ENCODE measurements at places on chromosomes 16 and 17.

- DNase-seq, result no peak
Measured at GRCh38 chr16:52740766-52741165, 193.8 kb upstream of the TOX3 start.

DNA sequence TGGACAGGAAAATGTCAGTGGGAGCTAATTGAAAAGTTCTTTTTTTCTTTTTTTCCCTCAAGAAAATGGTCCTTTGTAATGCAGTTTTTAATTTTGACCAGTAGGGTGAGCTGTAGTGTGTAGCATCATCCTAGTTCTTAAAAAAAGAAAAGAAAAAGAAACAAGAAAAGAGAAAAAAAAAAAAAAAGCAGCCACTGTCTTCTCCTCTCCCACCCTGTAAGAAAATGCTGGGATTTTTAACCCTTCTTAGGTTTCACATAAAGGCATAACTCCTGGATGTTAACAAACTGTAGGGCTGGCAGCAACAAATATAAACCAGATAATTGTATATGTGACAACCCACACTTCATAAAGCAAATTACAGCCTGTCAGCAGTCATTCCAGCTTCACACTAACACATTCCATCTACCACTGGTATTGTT lies 78.1 kb downstream of the SKAP1 start:
- no peak for DNase-seq

DNA sequence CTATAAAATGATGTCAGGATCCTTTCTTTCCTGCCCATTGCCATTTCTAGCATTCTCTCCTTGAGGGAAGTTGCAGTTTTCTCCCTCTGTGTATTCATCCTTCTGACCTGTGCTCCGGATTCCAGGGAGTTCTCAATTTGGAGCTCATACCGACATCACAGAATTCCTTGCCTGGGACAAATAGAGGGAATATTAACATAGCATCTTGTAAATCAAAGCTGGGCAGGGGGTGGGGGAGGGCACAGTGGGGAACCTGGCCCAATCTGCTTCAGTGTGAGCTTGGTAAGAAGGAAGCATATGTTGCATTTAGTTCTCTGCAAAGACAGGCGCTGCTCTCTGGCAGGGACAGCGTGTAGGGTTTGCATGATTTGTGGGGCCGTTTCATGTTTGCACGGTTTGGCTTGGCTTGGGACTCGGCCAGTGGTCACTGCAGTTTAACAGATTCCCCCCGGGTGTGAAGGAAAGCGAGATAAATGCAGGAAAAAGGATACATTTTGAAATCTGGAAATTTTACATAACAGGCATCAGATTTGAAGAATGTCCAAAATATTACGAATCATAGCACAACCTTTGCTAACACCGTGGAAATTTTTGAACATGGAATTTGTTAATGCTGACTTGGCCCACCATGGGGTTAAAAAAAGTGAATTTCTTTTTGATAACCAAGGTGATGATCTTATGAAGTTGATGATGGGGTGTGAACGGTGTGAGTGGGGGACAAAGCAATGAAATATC lies 178.0 kb downstream of the WWOX start:
- no peak for DNase-seq

DNA sequence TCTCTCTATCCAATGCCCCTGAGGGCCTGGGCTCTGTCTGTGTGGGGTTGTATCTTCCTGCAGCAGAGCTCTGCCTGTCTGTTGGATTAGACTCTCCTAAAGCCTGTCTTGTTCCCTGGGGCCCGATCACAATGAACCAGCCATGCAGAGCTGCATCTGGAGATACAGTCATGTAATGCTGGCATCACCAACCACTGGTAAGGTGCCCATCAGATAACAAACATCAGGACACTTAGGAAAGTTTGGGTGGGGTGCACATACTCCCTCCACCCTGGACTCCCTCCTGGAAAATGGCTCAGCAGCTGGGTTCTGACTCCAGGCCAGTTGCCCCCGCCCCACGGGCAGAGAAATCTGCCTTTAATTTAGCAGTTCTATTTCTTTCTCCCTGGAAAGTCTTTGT lies 61.3 kb upstream of the BRD7 start:
- DNase-seq, result no peak

DNA sequence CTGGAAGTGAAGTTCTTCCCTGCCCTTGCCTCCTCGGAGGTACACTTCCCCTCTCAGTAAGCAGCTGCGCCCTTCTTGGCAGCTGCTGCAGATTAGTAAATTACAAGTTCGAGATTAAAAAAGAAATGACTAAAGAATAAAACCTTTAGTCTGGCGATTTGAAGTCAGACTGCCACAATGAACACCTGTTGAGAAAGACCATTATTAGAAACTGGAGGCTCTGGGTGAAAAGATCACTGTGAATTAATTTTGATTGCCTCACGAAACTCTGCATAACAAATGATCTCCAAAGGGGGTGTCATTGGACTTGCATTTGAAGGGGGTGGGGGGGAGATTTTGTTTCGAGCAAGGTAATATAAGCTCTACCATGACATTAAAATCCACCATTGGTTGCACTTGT lies 39.3 kb downstream of the SALL1 start:
- no peak for DNase-seq

DNA sequence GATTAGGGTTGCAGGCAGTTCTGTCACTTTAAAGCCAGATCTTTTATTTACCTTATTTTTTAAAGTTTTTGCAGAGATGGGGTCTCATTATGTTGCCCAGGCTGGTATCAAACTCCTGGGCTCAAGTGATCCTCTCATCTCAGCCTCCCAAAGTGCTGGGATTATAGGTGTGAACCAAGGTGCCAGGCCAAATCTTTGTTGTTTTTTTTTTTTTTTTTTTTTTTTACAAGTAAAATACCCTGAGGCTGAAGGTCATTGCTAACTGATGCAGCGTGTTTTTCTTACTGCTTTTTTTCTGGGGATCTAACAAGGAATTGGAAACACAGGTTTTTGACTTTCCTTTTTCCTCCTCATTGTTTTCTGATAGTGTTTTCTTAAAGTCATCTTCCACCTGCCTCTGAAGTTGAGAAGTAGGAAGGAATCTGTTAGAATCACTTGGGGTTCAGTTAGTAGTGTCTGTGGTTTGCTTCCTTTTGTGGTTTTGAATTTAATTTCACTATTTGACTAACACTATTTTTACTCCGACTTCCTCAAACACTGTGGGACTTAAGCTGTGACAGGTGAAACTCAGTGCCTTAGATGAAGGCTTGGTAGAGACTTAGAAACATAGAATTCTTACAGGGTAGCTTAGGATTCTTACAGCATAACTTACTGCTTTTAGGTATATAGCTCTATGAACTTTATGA lies 22.2 kb downstream of the CLTC start:
- DNase-seq, result no peak

Measured in activated CD8-positive, alpha-beta memory T cell treated with anti-CD3 and anti-CD28 coated beads for 48 hours (primary cell).